Fibroblast of lung (primary cell): ENCODE measurements at places on chromosomes 7 and 10.

GRCh38 chr7:122363144-122363543 lies 58.6 kb upstream of the FEZF1 start:
- no peak overlapping the region for H3K27ac ChIP-seq
- H3K4me3 ChIP-seq, result no peak overlapping the region
- no peaks in the 10 kb centered on the region for H3K36me3 ChIP-seq
- no peaks in the 10 kb centered on the region for H3K4me1 ChIP-seq

- no peak for DNase-seq
- peaks cover 3% of the 10 kb centered on the region for H3K4me1 ChIP-seq
- no peak overlapping the region for H3K27ac ChIP-seq
- H3K27me3 ChIP-seq, result no peaks in the 10 kb centered on the region
- no peak overlapping the region for H3K4me3 ChIP-seq
These were observed 258.8 kb upstream of the CTBP2 start for GRCh38 chr10:125419146-125419545.

- no peaks in the 10 kb centered on the region for H3K27me3 ChIP-seq
- no peak for DNase-seq
- H3K27ac ChIP-seq, result no peak overlapping the region
- peaks cover 5% of the 10 kb centered on the region for H3K4me1 ChIP-seq
- H3K36me3 ChIP-seq, result no peaks in the 10 kb centered on the region
These were observed 202.9 kb downstream of the ZNF365 start for GRCh38 chr10:62577076-62577475.

DNA sequence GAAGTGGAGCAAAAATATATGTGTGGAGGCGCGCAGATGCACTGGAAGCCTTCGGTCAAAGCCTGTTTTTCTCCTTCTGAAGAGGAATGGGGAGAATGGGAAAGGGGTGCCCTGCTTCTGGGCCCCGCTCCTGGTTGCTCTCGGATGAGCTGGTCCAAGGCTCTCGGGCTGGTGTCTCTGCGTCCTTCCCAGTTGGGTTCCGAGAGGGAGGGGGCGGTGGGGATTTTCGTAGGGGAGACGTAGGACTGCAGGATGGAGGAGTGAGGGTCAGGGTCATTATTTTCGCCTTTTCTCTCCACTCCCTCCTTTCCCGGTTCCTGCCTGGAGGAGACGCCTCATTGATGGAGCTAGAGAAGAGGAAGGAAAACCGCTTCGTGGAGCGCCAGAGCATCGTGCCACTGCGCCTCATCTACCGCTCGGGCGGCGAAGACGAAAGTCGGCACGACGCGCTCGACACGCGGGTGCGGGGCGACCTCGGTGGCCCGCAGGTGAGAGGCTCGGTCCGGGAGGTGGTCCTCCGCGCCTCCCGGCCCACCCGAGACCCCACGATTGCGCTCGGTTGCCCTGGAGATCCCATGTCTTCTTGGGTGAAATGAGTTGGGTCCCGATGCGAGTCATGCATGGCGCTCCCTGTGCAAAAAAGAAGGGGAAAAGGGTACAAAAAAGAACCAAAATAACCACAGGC lies 790 bp downstream of the ADAM22 start:
- no peaks in the 10 kb centered on the region for H3K4me1 ChIP-seq
- no peaks in the 10 kb centered on the region for H3K36me3 ChIP-seq
- peaks cover 2% of the 10 kb centered on the region for H3K27me3 ChIP-seq
- H3K4me3 ChIP-seq, result peak overlapping the region; percentile 62
- H3K27ac ChIP-seq, result no peak overlapping the region
- peak; percentile 23 for DNase-seq
